Heart left ventricle (tissue), 16 donors: ENCODE measurements at places on chromosomes 2 and 18. TPM values are rescaled to one million over a fixed set of nuclear protein-coding genes. Genes with fewer than 3 reads are reported as not detected.

SERPINE2 gene
- polyA plus RNA-seq = 28.3 TPM

POTEC gene
- polyA plus RNA-seq = not detected

DNA sequence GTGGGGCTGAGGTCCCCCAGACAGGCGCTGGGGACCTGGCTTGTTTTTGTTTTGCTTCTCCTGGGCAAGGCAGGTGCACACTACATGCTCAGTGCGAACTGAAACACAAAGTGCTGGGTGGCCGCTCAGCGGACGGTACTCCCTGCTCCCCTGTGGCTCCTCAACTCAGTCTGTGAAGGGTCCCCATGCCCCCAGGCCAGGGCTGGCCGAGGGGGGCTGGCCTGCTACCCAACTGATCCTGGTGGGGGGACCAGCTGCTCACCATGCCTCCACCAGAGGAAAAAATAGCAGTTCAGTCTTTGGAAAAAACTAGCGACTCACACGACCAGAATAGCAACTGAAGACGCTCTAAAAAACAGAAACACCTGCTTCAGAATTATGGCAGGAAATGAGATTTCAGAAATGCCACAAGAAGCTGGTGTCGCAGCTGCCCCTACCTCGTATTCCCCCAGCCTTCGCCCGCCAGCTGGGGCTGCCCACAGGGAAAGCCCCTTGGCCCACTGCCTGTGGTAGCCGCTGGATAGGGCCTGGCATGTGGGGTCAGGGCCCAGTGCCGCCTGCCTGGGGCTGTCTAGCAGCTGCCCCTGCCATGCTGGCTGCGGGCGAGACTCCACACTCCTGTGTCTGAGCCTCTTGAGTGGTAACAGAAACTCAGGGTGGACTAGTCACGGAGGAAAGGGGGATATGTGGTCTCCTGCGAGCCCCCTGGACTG lies 43.7 kb downstream of the MEX3C start:
- no peak for DNase-seq

DYNAP gene
- not detected for polyA plus RNA-seq
